C1 segment of cervical spinal cord (tissue), 14 donors: ENCODE measurements at places on chromosomes 16 and 17.

GRCh38 chr17:28644787-28645575 is at the start of gene BLTP2:
Gene BLTP2 (minus strand): TSS chr17:28645158. CDS start chr17:28645056, 102 bp downstream.
- DNase-seq = peak; percentile 83

GRCh38 chr17:52148288-52148968 is 10.1 kb downstream of the CA10 start:
- no peak for DNase-seq

DNA sequence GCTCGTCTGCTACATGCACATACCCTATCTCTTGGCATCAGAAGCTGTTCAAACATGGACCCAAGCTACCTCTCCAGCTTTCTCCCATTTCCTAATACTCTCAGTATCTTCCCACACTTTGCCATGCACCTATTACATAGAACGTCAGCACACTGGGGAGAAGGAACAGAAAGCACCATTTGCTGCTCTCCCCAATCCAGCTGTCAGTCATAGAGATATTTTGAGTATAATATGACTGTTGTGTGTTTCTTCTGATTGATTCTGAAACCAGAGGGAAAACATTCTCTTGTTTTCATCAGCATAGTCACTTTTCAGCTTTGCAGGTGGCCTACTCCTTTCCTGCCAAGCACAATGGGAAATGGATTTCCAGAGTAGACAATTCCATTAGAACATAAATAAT is 107.1 kb downstream of the ADAMTS18 start:
- no peak for DNase-seq

GRCh38 chr16:49460786-49461470 is 87.3 kb downstream of the C16orf78 start:
- DNase-seq = no peak

DNA sequence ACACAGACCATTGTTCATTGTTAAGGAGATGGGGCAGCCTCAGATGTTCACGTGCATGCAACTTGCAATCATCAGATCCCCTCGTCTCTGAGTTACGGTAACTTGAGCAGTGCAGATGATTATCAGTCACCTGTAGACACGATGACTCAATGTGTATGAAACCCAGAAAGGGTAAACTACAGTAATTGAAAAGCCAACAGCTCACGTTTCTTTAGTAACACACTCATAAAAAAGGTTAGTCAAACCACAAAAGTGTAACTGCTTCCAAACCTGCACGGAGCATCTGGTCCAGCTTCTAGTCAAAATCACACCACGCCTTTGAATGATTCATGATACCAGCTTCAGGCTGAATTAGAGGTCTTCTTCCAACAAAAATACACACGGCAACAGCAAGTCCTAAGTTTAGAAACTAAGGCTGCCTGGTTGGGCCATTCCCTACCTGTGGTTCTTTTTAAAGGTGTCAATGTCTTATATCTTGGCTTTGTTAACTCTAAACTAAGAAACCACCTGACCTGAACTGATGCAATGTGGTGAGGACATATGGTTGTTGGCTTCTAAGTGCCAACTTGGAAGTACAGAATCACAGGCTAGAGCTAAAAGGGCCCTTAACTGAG is 32.3 kb downstream of the GRB7 start:
- no peak for DNase-seq

GRCh38 chr17:39981766-39982375 is 1.3 kb downstream of the PSMD3 start:
- no peak for DNase-seq

- DNase-seq = no peak
Measured at GRCh38 chr17:55448681-55449080, 27.0 kb upstream of the MMD start.

DNA sequence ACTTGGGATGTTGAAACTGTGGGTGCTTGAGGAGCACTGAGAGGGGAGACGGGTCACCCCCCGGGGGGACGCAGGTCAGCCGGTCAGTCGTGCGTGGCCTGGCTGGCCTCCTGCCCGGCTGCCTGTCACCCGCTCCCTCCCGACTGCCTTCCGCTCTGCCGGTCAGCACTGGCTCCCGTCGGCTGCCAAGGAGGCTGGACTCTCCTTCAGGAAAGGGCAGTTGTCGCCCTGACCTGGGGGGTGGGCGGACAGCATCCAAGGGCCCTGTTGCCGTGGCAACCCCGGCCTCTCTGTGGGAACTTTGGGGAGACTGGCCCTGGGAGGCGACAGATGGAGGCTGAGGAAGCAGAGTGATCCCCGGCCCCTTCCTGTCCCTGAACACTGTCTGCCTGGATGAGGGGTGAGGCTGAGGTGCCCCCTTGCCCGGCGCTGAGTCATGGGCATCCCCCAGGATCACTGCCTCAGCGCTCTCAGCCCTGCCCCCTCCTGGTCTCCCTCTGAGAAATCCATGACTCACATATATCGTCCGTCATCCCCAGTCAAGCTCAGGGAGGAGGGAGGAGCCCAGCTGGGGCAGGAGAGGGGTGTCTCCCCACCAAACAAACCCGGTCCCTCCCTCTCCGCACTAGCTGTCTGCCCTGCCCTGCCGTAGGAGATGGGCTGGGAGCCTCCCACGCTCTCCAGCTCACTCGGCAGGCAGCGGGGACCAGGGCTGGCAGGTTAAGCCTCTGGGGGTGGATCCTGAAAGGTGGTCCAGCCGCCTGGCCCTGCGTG is at the start of gene ADGRG1:
Gene ADGRG1, plus strand, starts transcription at position 623 of the 774 bp plus-strand sequence. CDS start 21,658 bp downstream, outside the sequence.
- peak; percentile 69 for DNase-seq

- no peak for DNase-seq
Measured at GRCh38 chr16:57144027-57144426, 41.8 kb downstream of the PSME3IP1 start.

DNA sequence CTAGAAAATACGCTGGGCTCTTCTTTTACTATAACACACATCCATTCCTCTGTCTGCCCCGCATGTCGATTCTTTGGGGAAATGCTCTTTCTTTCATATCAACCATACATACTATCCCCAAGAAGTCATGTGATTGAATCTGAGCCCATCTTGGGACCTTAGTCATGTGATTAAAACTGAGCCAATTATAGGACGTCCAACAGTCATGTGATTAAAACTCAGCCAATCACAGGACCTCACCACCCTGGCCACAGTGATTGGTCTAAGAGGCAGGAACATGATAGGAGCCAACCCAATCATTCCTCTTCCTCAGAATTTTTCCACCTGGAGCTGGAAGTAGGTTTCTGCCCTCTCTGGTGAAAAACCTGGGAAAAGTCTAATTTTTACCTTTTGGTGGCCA is 78.8 kb downstream of the TMEM114 start:
- no peak for DNase-seq

GRCh38 chr16:21083729-21084268 is 66.8 kb downstream of the DNAH3 start:
- DNase-seq = peak; percentile 0

- DNase-seq = no peak
Measured at GRCh38 chr17:68594552-68594951, 6.6 kb downstream of the FAM20A start.

DNA sequence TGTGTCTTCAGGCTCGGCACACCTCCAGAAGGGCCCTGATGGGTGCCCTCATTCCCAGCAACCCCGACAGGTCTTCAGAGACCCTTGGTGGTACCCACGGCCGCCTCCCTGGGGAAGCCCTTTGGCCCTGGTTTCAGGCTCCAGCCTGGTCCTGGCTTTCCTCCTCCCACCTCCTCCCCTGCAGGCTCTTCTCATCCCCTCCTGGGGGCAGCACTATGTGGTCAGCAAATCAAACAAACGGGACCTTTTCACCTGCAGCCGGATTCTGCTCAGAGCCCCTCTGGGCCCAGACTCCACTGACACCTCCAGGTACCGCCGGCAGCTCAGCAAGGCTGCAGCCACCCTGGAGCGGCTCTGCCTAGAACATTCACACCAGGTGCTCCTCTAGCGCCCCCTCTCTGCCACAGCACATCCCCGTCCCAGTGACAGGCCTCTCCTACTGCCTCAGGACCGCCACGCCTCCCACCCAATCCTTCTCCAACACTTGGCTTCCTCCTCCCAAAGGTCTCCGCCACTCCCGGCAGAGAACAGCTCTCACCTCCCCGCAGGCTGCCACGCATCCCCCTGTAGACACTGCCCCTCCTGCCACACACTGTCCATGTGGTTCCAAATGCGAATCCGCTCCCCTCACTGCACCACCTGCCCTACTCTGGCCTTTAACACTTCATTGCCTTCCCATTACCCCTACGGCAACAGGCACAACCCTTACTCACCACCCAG is 12.0 kb downstream of the CORO7 start:
- peak; percentile 4 for DNase-seq

- no peak for DNase-seq
Measured at GRCh38 chr16:4386951-4387565, 15.4 kb downstream of the VASN start.

DNA sequence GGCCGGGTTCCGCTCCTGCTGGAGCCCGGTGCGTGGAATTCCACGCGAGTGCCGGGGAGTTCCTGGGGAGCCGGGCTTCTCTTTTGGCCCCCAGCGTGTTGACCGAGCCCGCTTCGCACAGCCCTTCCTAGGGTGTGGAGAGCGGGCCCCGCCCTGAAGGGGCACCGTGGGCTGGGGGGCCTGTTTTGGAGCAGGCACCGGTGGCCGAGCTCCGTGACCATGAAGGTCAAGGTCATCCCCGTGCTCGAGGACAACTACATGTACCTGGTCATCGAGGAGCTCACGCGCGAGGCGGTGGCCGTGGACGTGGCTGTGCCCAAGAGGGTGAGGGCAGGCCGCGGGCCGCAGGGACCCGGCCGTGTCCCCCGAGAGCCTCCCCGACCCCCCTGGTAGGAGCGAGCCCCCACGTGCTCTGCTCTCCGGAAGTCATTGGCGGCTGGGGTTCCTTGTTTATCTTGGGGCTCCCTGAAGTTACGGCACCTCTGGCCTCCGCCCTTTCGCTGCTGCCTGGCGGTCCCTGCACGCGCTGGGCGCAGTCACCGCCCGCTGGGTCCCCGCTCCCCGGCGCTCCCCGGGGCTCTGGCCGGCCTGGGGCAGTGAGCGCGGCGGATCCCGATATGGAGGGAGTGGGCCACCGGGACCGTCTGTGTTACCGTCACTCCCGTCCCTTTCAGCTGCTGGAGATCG is 528 bp downstream of the HAGHL start:
- no peak for DNase-seq

DNA sequence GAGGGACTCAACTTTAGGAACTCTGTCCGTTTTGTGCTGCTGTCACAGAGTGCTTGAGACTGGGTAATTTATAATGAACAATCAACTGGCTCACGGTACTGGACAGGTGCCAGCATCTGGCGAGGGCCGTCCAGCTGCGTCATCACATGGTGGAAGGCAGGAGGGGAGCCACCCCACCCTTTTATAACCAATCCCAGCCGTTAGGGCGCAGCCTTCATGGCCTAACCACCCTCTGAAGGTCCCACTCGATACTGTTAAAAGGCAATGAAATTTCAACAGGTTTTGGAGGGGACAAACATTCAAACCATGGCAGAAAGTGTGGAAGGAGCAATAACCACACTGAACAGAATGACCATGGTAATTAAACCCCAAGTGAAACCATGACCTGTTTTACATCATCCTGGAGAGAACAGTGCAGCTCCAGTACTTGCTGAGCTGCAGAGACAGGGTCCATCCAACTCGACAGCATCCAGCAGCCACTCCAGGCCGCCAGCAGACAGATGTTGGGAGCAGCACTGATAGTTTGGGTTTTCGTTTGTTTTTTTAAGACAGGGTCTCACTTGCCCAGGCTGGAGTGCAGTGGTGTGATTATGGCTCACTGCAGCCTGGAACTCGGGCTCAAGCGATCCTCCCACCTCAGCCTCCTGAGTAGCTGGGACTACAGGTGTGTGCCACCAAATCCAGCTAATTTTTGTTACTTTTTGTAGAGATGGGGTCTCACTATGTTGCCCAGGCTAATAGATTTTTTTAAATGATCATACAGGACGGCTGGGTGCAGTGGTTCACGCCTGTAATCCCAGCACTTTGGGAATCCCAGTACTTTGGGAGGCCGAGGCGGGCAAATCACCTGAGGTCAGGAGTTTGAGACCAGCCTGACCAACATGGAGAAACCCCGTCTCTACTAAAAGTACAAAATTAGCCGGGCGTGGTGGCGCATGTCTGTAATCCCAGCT is 11.0 kb downstream of the CHMP6 start:
- peak; percentile 41 for DNase-seq

GRCh38 chr16:51697454-51697853 is 546.4 kb upstream of the SALL1 start:
- DNase-seq = no peak

GRCh38 chr16:71870818-71871217 is 13.2 kb downstream of the ZNF821 start:
- DNase-seq = no peak

DNA sequence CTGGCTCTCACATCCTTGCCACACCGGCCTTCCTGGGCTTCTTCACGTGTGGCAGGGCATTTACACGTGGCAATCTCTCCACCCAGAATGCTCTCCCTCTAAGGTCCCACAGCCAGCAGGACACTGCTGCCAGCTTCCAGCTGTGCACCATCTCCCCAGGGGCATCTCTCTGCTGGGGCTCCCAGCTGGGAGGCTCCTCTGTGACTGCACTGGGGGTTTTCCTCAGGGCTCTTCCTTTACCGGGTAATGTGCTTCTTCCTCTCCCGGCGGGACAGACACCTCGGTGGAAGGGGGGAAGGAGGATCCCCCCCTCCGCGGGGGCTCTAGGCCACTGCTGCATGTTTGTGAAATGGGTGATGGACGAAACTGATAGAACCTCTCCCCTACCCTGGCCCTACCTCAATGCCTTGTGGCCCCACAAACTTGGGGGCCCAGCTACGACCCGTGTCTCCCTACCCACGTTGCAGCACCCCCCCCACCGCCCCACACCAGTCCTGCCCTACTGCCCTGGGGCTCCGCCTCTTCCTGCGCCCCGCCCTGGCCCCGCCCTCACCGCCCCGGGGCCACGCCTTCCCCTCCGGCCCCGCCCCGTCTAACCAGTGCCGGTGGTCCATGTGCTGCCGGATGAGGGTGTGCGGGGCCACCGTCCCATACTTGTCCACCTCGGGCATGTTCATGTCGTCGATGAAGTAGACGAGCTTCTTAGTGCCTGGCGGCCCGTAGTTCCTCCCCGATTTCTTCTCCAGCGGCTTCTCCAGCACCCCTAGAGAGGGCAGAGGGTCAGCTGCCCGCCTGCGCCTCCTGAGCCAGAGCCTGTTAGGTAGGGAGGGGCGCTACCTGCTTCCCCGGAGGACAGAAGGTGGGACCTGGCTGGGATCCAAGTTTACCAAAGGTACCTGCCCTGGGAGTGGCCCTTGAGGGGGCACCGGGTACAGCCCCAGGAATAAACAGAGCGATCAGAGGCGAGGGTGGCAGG is 92.6 kb downstream of the DNAH17 start:
- DNase-seq = peak; percentile 42

DNA sequence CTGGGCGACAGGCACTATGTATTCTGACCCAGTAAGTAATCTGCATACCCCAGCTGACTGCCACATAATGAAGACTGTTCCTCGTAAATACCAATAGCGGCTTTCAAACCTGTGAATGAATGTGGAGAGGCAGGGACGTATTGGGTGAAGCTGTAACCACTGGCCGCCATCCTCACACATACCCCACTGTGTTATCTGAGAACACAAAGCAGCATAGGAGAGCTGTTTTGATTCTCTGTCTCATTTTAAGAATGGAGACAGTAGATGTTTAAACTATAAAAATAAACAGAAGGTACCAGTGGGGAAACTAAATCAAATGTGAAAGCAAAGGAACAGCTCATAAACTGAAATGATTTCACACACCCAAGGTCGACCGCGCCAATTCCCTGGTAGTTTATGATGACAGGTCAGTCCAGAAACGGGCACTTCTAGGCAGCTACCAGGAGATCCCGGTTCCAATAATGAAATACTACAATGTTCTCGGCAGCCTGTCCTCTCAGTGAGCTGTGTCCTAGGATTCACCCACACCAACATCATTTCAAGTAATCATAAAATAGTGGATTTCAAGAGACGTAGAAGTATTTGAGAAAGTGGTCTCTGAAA is 109.7 kb downstream of the ADCY9 start:
- DNase-seq = no peak
